ENCODE measurements at places on chromosomes 5 and 9.

GRCh38 chr5:57221049-57221568, 47.2 kb downstream of the GPBP1 start:
- no peak for DNase-seq

- DNase-seq: no peak
Observed at GRCh38 chr9:120839146-120839545, 3.6 kb downstream of the PSMD5 start.

- no peak for DNase-seq
Observed at GRCh38 chr5:44887722-44888121, 79.0 kb downstream of the MRPS30 start.

DNA sequence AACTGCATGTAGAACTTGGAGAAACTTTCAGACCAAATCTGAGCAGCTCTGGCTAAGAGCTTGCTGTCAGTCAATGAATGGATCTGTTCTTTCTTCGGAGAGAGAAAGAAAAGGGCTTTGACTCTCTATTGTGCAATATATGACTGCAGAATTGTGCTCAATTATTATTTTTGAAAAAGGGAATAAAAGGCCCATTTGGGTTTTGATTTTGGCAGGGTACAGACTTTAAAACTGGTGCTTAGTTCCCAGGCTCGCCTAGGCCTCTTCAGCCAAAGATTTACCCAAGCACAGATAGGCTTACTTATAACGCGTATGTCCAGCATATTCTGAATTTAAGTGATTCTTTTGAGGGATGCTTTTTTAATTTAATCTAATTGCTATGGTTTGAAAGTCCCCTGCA, 59.3 kb downstream of the RETREG1 start:
- DNase-seq: no peak

- no peak for DNase-seq
Observed at GRCh38 chr5:153672347-153673090, 182.0 kb downstream of the GRIA1 start.

- no peak for DNase-seq
Observed at GRCh38 chr9:127250896-127251391, 13.6 kb upstream of the GARNL3 start.

DNA sequence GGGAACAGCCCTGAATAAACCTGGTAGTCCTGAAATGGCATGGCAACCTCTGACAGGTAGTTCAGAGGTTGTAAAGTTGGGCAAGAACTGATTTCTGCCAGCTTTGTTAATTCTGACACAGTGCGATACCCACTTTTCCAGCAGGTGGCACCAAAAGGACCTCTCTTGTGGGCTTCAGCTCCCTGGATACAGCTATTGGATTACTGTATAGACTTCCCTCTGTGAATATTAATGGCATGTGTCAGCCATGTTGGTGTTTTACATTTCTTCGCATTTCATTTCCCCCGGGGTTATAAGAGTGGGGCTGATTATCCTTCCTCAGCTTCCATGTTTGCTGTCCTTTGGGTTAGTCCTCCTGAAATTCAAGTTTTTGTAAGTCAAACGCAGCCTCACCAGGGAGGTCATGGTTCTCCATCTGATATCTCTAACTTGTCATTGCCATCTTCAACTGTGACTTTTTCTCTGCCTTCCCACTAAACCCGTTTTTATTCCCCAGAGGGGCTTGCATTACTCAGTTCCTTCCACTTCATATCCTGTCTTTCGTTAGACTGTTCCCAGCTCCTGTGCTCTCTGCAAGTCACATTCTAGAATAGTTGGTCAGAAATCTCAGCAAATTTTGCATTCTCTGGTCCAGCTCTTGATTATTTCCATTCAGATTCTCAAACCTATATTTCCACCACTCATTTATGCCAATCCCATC, 135.6 kb downstream of the LIFR start:
- DNase-seq: peak; percentile 27

DNA sequence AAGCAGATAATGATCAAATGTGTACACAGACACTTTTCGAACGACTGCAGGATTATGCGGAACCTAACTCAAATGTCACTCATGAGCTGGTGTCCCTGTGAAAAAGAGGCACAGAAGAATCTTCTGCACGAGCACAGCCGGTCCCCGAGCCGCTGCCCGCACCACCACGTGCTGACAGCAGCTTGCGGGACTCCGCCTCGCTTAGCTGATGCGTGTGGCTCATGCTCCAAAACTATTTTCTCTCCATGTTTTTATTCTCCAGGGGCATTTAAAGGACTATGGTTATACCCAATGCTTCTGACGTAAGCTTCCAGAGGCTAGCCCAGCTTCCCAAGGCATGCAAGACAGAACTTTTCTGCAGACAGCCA, 9.5 kb downstream of the SEC16A start:
- no peak for DNase-seq

All from stimulated activated CD4-positive, alpha-beta T cell treated with anti-CD3 and anti-CD28 coated beads, Interleukin-2, amount 100 ng/mL, for 24 hours (primary cell).